ENCODE measurements at places on chromosomes 3 and 15.

- no peak for DNase-seq
These were observed 122.3 kb downstream of the HCN4 start for GRCh38 chr15:73246439-73246838.

DNA sequence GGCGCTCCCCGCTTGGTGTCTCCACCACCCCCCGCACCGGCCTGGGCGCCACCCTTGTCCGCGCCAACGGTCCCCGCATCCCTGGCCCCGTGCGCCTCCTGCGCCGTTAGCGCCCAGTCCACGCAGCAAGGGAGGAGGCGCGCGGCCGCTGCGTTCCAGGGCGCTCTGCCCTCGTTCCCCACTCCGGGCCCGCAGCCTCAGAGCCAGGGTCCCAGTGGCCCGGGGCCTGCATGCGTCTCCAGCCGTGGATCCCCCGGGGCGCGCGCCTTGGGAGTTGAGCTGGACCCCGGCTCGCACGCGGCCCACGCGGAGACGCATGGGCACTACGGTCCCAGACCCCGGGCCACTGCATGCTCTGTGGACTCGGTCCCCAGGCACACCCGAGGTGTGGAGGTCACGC, 7.4 kb upstream of the ITPKA start:
- DNase-seq: no peak

DNA sequence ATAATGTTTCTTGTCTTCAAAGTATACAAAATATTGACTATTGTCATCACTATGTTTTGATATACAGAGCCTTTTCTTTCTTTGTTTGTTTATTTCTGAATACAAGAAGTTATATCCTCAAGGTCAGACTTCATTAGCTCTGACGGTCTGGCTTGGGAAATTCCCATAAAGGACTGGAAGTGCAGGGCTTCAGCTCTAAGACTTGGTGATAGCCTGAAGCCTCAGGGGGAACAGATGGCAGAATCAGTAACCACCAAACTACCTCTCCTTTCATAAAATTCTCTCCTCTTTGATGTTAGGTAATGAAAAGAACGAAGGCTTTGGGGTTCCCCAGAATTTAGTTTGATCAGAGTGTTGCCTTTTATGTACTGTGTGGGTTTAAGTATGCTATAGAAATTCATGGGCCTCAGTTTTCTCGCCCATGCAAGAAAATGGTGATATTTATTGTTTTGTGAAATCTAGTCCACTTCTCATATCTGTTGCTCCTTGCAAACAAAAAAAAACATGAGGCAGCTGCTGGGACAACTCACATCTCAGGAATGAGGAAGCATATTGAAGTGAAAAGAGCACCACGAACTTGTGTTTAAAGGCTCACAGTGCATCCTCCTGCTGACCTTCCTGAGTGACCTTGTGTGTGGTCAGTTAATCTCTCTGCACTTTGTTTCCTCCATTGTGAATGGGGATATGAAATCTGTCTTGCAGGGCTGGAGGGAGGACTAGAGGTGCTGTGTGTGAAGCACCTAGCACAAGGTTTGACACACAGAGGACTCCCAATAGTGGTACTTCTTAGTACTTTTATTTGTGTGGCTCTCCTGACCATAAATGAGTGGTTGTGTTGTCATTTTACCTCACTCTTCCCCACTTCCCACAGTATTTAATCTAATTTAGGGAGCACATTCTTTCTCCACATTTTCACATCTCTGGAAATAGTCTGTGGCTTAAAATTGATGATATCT, 569.8 kb upstream of the IL12A start:
- no peak for DNase-seq

- no peak for DNase-seq
These were observed 62.4 kb upstream of the ADPGK start for GRCh38 chr15:72845981-72846383.

- DNase-seq: no peak
These were observed 427.5 kb downstream of the VGLL3 start for GRCh38 chr3:86563400-86563970.

- DNase-seq: no peak
These were observed 493.4 kb upstream of the TGFBR2 start for GRCh38 chr3:30112902-30113484.

GRCh38 chr3:185473290-185473815, 25.5 kb downstream of the TMEM41A start:
- DNase-seq: no peak

- DNase-seq: no peak
These were observed 76.1 kb downstream of the MESD start for GRCh38 chr15:80913541-80913940.

DNA sequence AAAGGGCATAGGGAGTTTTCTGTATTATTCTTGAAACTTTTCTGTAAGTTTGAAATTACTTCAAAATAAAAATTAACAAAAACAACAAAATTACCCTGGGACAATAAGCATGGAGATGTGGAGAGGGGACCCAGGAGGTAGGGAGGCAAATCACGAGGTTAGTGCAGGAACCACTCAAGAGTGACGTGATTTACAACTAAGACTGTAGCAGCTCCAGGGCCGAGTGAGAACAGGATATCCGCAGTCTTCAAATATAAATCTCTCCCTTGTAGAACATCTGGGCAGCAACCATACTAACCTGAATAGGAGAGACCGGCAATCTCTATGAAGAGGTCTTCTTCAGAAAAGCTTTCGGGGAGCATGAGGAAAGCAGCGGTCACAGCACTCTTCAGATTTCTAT, 17.3 kb downstream of the TAMM41 start:
- no peak for DNase-seq

GRCh38 chr3:90253131-90253530, 1145.7 kb downstream of the EPHA3 start:
- no peak for DNase-seq

GRCh38 chr3:42556089-42556632, 25.6 kb downstream of the SEC22C start:
- no peak for DNase-seq

GRCh38 chr3:115281697-115282675, 134.9 kb upstream of the ZBTB20 start:
- no peak for DNase-seq

GRCh38 chr3:158106766-158107471, 699 bp upstream of the SHOX2 start:
- no peak for DNase-seq

DNA sequence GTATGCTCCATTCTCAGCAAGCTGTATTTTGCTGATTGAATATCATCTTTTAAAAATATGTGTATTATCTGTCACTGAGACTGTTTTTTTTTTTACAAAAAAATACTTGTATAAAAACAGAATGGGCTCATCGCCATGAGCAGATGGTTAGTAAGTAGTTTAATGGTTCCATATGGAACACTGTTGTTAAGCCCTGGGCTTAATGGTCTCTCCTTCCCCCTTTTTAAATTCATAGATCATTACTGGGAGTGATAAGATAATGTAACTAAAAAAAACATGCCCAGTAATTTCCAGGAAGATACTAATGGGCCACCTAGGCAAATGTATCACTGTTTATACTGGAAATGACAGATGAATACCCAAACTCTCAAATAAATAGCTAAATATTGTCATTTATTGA, 95.3 kb upstream of the TPRG1 start:
- DNase-seq: no peak

DNA sequence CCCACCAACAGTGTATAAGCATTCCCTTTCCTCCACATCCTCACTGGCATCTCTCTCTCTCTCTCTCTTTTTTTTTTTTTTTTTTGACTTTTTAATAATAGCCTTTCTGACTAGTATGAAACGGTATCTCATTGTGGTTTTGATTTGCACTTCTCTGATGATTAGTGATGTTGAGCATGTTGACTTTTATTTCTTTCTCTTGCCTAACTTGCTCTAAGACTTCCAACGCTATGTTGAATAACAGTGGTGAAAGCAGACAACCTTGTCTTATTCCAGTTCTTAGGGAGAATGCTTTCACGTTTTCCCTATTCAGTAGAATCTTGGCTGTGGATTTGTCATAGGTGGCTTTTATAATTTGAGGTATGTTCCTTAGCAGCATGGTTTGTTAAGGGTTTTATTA, 249.4 kb upstream of the MDFIC2 start:
- no peak for DNase-seq

DNA sequence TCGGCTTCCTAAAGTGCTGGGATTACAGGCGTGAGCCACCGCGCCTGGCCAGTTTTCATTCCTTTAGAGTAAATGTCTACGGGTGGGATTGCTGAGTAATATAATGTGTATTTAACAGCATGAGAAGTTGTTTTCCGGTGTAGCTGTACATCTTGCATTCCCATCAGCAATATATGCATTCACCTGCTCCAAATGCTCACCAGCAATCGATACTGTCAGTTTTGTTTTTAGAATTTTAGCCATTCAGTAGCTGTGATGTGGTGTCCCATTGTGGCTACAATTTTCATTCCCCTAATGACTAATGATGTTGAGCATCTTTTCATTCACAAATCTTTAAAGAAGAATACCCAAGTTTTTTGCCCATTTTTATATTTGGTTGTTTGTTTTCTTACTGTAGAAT, 134.8 kb upstream of the RGMA start:
- DNase-seq: no peak

DNA sequence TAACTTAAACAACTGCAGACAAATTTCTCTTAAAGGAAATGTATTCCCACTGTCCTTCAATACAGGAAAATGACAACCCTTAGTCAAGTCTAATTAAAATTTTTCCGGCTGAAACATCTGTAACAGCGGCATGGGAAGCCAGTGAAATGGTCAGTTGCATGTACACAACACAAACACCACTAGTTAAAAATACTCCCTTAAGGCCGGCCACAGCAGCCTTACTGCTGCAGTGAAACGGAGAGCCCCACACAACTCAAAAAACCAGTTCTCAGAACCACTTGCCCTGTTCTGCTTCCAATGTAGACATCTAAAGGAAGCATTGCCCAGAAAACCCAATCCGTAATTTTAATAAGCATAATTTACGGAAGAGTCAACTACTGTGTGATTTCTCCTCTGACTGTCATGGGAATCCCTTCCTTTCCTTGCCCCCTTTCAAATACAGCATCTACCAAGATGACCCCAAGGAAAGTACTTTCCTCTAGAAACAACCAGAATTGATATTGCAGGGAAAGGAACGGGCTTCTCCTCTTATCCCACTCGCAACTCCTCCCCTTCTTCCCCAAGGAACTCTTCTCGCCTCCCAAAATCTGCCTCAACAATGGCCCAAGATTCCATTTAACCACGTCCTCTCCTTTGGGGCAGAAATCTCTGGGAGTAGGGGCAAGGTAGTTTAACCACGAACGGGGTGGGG, 1.6 kb downstream of the FBN1 start:
- DNase-seq: no peak

GRCh38 chr3:12545473-12545791, at the start of gene MKRN2OS:
Gene MKRN2OS (minus strand): TSS chr3:12545499. CDS start chr3:12545464, 35 bp downstream.
- DNase-seq: no peak

GRCh38 chr15:64058279-64058678, 12.0 kb upstream of the DAPK2 start:
- no peak for DNase-seq

DNA sequence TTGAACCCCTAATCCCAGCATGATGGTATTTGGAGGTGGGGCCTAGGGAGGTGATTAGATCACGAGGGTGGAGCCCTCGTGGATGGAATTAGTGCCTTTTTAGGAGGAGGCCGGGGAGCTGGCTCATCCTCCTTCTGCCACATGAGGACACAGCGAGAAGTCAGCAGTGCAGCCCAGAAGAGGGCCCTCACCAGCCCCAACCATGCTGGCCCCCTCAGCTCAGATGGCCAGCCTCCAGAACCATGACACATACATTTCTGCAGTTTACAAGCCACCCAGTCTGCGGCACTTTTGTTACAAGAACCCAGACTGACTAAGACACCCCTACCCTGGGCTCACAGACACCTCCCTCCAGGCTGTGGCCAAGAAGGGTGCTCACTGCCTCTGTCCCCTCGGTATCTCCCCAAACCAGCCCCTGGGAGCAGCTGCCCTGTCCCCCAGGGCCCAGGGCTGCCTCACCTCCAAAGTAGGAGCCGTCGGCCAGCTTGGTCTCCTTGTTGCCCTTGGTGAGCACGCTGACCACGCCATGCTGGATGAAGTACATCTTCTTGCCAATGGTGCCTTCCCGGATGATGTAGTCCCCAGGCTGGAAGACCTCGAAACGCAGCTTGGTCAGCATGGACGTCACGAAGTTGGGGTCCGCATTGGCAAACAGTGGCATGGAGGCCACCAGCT, 44.1 kb downstream of the HCN4 start:
- no peak for DNase-seq

DNA sequence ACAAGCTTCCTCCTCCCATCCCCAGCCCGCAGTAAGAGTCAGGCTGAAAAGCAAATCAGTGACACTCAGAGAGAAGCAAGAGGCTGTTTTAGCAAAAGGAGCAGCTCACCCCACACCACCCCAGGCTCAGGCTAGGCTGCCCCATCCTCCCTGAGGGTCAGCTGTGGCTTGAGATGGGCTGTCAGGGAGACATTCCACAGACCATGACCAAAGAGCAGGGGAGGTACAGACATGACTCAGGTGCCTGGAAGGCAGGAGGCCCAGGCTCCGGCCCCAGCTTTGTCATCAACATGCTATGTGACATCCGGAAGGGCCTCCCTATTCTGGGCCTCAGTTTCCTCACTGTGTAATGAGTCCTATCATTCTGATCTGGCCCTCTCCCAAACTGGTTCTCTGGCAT, 24.7 kb downstream of the HCN4 start:
- DNase-seq: no peak

- DNase-seq: no peak
These were observed 59.4 kb downstream of the BOC start for GRCh38 chr3:113270786-113271185.

DNA sequence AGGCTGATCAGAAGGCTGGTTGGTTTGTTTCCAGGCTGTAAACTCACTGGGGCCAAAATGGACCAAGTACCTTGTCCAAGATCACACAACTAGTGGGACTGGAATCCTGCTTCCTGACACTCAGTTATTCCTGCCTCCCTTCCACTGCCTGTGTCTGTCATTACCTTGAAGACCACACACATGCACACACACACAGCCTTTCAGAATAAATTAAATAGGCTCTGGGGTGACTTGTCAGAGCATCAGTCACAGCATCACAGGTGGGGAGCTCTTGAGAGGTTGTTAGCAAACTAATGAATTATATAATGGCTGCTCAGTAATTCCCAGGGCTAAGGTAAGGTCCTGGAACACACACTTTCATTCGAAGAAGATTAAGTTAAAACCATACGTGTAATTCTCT, 231.8 kb downstream of the UACA start:
- DNase-seq: no peak

- DNase-seq: no peak
These were observed 83.4 kb upstream of the BHLHE40 start for GRCh38 chr3:4895838-4896237.

- DNase-seq: no peak
These were observed 8.4 kb downstream of the SHF start for GRCh38 chr15:45179221-45179985.
